Hypothalamus (tissue), 51 donors: ENCODE measurements at places on chromosomes 2 and 18.

DNA sequence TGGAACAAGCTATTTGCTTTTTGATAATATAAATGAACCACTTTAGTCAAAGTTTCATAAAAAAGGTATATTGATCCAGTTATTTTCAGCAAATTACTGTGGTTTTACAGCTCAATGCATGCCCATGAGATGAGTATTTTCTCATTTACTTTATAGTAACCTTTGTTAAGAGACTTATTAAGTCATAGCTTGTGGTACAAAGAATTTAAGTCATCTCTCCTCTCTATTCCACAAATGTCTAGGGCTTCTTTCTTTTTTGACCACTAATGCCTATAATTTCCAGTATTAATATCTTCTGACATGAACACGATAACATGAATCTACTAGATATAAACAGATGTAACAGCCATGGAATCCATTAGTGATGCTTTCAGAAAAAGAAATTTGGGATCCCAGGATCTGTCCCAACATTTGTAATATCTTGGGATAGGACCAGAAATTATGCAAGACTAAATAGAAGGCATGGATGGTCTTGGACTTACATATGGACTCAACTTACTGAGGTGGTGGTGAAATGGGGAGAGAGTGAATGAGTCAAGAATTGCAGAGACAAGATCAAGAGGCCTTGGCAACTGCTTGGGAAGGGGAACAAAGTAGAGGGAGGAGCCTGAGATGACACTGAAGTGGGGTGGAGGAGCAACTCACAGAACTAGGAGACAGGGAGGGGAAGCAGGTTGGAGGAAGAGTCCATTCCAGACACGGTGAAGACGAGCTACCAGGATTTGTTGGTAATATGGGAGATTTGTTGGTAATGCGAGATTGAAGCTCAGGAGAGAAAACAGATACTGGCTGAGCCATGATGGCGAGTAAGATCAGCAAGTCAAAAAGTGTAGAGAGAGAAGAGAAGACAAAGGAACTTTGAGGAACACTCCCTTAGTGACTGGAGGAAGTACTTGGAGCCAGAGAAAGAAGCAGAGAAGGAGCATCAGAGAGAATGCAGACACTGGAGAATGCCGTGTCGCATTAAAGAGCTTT is 42.4 kb upstream of the KDM3A start:
- DNase-seq, result no peak

- no peak for DNase-seq
Measured at GRCh38 chr2:113124181-113124961, 3.0 kb upstream of the IL1RN start.

GRCh38 chr2:147171941-147172340 is 672.9 kb upstream of the ACVR2A start:
- DNase-seq, result no peak

- no peak for DNase-seq
Measured at GRCh38 chr2:40680547-40680946, 228.7 kb upstream of the SLC8A1 start.

DNA sequence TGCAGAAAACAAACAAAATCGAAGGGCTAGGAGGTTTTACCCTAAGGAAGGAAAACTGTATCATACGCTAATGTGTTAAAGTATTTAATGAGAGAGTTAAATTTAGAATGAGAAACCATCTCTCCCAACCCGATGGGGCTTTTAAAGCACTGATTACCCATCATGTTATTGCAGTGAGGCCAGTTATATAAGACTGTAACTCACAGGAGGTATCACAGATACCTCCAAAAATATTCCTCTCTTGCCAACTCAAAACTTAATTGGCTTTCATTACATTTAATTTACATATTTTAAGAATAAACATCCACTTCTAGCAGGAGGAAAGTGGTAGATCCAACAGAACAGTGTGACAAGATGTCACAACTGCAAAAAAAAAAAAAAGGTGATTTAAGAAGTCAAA is 56.3 kb downstream of the RPL31 start:
- DNase-seq, result no peak

DNA sequence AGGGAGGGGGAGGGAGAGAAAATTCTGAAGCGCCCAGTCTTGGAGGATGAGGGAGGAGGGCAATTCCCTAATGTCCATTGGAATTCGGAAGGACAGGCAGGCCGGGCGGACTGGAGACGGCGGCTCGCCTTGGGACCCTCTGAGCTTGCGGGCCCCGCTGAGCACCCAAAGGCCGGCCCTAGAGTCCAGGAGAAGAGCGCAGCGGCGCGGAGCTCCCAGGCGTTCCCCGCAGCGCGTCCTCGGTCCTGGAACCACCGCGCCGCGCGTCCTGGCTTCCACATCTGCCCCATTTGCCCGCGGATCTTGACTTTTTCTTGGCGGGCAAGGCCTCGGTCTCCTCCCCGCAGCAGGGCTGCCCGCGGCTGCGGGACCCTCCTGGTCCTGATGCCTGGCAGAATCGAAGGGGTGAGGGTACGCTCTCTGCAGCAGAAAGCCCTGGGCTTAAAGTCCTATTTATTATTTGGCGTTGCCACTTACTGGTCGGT is 675 bp upstream of the MLPH start:
- no peak for DNase-seq

DNA sequence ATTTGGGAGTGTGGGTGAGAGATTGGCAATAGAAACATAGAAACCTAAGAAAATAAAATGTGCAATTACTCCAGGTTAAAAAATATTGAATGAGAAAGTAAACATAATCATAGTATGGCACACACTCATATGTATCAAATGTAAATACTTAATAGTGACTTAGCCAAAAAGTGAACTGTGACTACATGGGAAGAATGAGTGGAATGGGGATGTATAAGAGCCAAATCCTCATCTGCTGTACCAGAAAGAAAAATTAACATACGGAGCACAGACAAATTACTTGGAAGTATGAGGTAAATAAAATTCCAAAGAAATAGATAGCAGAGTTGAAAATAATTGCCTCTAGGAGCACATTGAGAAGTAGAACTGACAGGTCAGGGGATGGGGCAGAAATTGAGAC is 4.0 kb downstream of the FLACC1 start:
- no peak for DNase-seq

GRCh38 chr2:199659207-199659606 is 191.8 kb downstream of the FTCDNL1 start:
- peak; percentile 19 for DNase-seq

- DNase-seq, result no peak
Measured at GRCh38 chr2:220106065-220106464, 478.6 kb downstream of the SLC4A3 start.

DNA sequence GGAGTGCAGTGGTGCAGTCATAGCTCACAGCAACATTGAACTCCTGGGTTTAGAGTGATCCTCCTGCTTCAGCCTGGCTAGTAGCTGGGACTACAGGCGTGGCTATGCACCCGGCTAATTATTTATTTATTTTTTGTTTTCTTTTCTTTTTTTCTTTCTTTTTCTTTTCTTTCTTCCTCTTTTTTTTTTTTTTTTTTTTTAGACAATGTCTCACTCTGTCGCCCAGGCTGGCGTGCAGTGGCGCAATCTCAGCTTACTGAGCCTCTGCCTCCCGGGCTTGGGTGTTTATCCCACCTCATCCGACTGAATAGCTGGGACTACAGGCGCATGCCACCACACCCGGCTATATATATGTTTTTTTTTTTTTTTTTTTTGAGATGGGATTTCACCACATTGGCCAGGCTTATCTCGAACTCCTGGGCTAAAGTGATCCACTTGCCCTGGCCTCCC is 1.4 kb upstream of the ANXA4 start:
- no peak for DNase-seq

GRCh38 chr18:64271246-64271645 is 122.4 kb upstream of the LINC00305 start:
- DNase-seq, result no peak

DNA sequence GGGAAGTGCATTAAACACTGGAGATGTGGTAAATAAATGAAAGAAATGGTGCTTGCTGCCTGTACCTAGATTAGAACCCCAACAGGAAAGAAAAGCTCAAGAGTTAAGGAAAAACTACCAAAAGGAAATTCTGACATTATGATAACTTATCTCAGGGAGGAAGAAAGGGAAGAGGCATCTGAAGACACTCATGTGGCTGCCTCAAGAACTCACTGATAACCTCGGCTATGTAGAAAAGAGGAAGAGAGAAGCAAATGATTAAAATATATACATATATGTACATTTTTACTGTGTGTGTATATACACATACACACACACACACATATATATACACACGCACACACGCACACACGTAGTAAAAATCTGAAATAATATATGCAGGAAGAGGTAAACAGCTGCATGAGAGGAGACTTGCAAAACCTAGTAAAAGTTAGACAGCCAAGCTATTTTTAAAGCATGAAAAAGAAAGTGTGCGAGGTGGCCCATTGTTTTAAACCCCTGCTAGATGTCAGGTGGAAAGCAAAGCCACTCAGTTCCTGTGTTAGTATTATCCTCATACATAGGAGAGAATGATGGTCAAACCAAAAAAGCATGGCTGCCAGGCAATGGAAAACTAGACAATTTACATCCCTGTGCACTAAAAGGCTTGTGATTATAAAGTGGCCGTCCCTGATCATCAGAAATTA is 483.0 kb upstream of the NRP2 start:
- no peak for DNase-seq

DNA sequence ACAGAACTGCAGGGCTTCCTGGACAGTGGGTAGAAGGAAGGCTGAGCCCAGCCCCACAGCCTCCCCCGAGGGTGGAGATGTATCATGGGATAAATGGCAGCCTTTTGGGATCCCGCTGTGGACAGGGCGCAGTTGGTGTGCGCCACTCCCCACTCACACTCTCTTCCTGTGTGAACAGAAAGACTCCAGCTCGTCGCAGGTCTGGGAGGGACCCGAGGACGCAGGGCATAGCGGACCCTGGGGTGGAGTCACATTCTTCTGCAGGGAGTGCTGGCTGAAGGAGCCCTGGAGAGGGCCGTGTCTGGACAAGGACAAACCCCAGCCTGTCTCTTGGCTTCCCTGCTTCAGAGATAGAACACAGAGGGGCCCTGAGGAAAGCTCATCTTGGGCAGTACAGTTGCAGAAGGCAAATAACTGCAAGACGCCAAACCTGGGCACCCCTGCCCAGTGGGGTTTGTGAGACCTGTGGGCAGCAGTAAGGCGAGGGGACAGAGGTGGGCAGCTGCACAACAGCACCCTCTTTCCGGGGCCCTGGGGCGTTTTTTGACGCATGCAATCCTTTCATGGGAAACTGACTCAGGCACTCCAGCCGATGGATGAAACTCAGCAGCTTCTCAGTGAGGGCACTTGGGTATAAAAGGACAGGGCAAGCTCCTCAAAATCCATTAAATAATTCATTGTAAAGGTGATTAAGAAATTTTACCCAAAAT is 101.9 kb downstream of the USP40 start:
- DNase-seq, result no peak

DNA sequence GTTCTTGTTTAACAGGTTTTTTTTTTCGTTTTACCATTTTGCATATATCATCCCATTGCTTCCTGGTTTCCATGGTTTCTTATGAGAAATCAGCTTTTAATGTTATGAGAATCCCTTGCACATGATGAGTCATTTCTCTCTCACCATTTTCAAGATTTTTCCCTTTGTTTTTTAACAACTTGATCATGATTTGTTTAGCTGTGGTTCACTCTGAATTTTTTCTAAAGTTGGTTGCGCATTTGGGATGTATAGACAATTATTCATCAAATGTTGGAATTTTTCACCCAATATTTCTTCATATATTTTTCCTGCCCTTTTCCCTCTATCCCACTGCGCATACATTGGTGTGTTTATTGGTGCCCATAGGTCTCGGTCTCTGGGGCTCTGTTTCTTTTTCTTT is 42.4 kb upstream of the BIN1 start:
- DNase-seq, result no peak

DNA sequence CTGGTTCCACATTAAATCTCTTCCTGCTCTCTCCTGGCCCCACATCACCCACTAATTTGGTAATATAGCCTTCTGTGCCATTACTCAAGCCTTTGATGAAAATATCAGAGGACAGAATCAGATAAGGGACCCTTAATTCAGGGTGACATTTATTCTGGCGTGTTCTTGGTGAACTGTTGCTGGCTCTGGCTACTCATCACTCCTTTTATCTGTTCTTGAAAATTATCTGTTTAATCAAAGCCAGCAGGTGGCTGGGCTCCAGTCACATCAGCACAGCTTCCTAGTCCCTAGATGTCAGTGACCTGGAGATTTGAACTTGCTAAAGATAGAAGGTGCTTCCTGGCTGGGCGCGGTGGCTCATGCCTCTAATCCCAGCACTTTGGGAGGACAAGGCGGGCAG is 26.9 kb upstream of the SLC35F6 start:
- DNase-seq, result no peak

DNA sequence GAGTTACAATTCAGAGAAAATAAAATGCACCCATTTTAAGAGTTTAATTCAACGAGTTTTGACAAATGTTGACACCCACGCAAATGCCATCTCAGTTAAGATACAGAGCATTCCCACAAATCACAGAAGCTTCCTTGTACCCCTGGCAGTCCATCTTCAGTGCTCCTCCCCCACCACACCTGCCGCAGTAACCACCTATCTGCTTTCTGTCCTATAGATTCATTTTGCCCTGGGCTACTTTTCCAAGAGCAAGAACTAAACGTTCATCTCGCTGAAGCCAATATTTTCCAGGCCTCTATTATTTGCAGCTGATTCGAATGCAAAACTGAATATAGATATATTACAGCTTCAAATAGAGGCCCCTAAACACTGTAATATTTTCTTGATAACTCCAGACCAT is 13.4 kb upstream of the HPCAL1 start:
- no peak for DNase-seq

GRCh38 chr2:50879457-50879856 is 152.5 kb downstream of the NRXN1 start:
- DNase-seq, result no peak

DNA sequence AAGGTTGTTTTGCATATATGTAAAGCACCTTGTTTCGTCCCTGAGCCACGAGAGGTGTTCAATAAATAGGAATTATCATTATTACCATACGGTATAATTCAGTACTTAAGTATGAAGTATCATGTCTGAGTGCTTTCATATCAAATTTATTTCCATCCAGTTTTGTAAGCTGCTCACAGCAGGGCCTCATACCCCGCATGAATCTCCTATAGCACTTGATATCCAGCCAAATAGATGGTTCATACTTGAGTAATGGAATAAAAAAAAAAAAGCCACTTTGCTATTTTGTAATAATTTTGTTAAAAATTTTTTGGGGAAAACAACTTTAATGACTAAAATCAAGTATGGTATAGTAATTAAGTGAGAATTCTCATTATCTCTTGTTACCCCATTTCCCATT is 160.8 kb upstream of the NOSTRIN start:
- DNase-seq, result no peak

GRCh38 chr2:234463626-234464290 is 33.1 kb downstream of the ARL4C start:
- no peak for DNase-seq
